ENCODE measurements at places on chromosomes 2 and 18. TPM values are rescaled to one million over a fixed set of nuclear protein-coding genes. Genes with fewer than 3 reads are reported as not detected.

Gene IL36A
- not detected for total RNA-seq

Gene LRRC30
- not detected for total RNA-seq

Gene CHRNG
- total RNA-seq: not detected

Gene CREG2
- total RNA-seq: 9.8 TPM

Gene RBM43
- 3.4 TPM for total RNA-seq

Gene PLCL1
- not detected for total RNA-seq
